ENCODE measurements at places on chromosomes 6 and 20.

GRCh38 chr20:31835977-31836852, 9.2 kb downstream of the FOXS1 start:
- DNase-seq: no peak

- DNase-seq: no peak
These were observed 85.0 kb upstream of the IFNGR1 start for GRCh38 chr6:137304020-137304780.

DNA sequence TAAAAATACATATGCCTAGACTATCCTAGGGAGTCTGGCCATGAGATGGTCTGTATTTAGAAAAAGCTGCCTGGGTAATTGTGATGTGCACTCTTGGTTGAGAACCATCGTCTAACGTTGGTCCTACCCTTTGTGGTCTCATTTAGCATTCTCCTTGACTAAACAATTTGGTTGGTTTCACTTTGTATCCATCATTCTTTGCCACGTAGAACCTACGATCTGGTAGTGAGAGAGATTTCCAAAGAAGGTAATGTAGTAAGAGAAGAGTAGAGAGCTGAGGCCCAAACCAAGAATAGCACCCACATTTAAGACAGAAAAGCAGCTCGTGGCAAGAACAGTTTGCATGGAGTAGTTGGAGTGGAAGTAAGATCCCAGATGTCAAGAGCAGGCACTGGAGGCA, 219.8 kb downstream of the TMEM200A start:
- no peak for DNase-seq

DNA sequence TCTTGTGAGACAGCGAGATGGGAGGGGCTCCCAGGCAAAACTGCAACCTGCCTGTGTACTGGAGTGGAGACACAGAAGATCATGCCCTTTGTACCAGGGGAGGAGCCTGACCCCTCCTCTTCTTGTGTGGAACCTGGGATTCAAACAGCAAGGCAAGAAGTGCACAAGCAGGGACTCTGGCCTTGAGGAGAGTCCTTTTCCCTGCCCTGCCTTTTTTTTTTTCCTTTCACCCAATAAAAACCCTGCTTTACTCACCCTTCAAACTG, 251.8 kb upstream of the OPRM1 start:
- DNase-seq: no peak

GRCh38 chr6:150233843-150234269, 91.0 kb downstream of the PPP1R14C start:
- DNase-seq: no peak

DNA sequence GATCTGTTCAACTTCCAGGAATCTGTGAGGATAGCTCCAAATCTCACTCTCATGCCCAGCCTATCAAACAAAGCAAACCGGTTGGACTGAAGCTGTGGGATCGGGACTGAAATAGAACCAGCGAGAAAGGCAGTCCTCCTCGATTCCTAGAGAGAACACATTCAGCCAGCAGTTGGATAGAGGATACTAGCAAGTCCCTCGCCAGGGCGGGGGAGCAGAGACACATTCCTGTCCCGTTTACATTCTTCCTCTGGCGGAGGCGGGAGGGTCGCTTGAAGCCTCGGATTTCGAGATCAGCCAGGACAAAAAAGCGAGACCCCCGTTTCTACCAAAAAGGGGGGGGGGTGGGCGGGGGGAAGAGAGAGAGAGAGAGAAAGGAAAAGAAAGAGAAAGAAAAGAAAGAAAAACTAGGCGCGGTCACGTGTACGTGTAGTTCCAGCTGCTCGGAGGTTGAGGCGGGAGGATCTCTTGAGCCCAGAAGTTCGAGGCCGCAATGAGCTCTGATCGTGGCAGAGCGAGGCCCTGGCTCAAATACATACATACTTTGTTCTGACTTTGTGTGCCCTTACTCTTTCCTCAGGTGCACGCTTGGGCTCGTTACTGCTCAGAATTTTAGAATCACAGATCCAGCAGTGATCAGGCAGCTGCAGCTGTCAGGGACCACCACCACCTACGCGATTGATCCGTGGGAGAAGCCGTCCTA, 19.5 kb downstream of the ZNF311 start:
- no peak for DNase-seq

DNA sequence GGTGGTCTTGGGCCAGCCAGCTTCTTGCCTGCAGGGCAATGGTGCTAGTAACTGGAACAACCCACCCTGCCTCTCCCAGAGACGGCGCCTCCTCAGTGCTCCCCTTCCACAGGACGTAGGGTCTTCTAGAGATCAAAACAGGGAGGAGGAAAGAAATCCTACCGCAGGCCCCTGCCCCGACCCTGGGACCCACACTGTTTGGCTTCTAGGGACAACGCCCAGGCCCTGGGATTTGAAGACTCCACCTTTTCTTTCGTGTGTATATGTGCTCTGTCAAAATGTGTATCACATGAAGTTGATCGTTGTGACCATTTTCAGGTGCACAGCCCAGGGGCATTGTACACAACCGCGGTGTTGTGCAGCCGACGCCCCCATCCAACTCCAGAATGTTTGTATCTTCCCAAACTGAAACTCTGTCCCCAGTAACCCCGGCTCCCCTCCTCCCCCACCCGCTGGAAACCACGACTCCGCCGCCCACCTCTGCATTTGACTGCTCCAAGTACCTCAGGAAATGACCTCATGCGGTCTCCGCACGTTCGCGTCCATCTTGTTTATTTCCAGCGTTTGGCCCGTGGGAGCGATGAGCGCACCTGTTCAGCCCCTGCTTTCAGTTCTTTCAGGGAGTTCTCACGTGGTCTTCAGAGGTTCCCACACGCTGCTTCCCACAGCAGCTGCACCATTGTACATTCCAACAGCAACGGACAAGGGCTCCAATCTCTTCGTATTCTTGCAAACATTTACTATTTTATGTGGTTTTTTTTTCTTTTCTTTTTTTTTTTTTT, 3.4 kb upstream of the BHLHE23 start:
- DNase-seq: no peak

All from cortex of kidney (tissue), 1 donor.